Sciatic nerve (tissue), 2 donors: ENCODE measurements at places on chromosomes 7 and 10.

DNA sequence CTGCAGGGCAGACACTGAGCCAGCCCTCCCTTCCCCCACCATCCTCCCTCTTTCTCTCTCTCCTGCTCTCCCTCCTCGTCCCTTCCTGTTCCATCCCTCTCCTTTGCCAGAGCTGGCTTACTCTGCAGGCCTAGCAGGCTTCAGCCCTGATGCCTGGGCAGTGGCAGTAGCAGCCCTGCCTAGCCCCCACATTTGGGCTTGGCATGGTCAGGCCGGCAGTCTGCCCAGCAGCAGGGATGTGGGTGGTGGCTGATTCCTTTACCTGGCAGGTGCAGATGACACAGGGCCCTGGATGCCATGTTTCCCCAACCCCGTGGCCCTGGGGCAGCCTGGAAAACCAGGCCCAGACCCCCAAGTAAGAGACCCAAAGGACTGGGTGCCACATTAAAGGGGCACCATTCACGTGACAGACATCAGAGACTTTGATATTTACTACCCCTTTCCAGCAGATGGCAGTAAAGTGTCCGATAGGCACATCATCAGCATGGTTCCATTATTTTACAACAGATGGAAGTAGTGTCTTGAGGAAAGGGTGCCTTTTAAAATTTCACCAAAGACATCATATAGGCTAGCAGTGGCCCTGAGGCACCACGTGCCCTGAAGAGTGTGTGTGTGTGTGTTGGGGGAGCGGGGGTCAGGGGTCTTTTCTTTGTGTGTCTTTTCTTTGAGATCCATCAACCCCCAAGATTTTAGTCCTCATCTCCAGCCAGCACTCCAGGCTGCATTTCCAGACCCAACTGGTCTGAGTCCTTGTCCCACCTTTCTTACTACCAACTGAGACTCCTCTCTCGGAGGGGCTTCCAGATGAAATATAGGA lies 5.9 kb downstream of the KCP start:
- peak; percentile 35 for DNase-seq

- no peak for DNase-seq
These were observed 32.5 kb upstream of the EIF4H start for GRCh38 chr7:74141705-74142104.

DNA sequence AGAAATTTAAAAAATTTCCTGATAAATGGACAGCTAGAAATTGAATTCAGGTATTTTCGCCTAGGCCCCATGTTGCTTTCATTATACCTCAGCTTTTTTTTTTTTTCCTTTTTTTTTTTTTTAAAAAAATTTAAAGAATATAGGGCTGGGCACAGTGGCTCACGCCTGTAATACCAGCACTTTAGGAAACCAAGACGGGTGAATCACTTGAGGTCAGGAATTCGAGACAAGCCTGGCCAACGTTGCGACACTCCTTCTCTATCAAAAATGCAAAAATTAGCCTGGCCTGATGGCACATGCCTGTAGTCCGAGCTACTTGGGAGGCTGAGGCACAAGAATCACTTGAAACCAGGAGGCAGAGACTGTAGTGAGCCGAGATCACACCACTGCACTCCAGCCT lies 334.0 kb downstream of the SORCS1 start:
- DNase-seq = no peak

- DNase-seq = no peak
These were observed 135.5 kb downstream of the BICC1 start for GRCh38 chr10:58648131-58648530.

GRCh38 chr10:95578619-95579018 lies 17.4 kb upstream of the SORBS1 start:
- no peak for DNase-seq

DNA sequence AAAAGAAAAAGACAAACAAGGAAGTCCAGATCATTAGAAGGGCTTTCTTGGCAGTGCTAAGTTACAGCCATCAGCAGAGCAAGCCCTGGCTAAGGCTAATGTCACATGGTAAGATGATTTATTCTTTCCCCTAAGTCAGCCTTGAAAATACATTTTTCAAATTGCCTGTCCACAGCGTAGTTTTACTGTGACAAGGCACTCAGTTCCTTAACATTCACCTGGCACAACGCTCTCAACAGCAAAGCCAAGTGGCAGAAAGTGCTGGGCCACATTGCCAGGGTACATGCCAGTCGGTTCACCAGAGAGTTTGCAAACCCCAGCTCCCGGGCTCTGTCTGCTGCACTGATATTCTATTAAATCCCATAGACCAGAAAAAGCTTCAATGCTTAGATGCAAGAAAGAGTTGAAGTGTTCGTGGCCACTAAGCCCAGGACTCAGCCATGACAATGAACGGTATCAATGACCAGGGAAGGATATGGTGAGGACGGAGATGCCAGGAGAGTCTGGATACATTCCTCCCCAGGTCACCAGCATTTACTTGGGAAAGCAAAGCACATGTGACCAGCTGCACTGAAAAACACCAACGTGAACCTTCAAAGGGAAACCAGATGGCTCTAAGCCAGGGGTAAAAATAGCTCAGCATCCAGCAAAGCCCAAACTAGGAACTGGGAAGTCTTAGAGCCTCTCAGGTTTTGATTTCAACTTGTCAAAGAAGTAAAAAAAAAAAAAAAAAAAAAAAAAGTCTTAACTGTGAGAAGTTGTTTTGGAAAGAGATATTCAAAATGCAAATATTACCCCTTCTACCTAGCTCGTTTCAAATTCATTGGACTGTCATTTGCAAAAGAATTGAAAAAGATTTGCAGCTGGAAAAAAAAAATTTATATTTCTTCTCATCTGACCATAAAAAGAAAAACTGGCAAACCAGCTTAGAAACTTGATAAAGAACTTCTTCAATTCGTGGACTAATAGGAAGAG lies 23.9 kb upstream of the MPP7 start:
- DNase-seq = no peak

DNA sequence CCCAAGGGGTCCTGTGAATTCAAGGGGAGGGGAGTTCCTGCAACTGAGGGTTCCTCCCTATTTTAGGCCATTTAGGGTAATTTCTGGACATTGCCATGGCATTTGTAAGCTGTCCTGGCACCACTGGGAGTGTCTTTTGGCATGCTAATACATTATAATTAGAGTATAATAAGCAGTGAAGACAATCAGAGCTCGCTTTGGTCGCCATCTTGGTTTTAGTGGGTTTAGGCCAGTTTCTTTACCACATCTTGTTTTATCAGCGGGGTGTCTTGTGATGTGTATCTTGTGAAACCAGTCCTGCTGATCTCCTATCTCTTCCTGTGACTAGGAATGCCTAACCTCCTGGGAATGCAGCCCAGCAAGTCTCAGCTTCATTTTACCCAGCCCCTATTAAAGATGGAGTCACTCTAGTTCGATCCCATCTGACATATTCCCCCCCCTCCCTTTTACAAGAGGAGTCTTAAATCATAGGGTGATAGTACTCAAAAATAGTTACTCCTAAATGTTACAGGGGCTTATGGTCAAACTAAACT lies 43.2 kb downstream of the SVOPL start:
- no peak for DNase-seq

DNA sequence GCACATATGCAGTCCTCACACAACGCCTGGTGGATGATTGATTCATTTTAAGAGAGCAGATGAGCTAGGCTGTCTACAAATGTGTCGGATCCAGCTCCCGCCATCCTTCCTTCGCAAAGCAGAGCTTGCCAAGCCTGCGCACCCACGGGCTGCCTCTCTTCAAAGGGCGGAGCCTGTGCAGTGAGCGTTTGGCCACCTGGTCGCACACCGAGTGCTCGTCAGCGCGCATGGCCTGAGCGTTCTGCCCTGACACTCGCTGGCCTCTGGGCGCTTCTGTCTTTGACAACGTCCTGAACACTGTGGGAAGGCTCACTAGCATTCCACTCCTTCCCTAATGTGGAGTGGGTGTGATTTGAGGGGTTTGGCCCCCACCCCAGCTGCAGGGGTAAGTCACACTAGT lies 47.1 kb upstream of the TMEM72 start:
- no peak for DNase-seq

DNA sequence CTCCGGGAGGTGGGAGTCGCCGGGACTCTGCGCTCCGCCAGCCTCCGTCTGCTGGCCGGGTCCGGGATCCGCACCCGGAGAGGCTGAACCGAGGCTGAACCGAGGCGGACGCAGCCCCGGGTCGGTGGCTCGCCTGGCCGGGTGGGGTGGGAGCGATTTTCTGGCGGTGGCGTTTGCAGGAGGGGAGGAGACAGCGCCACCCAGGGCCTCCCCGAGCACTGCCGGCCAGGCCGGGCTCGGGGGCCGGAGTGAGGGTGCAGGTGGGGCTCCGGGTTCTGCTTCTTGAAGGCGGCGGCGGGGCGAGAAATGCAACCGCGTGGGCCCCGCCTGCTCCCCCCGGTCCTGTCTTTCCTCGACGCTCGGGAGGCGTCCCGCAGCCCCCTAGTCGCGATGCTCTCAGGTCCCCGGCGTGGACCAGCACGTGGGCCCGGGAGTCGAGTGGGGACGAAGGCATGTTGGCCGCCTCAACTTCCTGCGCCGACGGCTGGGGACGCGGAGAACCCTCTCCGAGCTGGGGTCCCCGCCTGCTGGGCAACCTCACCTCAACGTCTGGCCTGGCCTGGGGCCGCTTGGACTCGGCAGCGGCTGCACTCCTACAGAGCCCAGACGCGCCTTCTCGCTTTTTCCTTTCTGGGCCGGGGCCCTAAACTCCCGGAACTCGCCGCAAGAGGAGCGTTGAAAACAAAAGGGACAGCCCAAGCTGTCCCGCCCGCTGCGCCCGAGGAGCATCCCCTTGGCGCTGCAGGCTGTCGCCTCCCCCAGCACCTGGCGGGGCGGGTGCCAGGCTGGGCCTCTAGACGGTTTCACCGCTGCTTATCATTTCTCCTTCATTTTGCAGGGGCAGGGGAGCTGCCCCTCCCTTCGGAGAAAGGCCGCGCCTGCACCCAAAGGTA lies 25.2 kb upstream of the VAX1 start:
- no peak for DNase-seq

DNA sequence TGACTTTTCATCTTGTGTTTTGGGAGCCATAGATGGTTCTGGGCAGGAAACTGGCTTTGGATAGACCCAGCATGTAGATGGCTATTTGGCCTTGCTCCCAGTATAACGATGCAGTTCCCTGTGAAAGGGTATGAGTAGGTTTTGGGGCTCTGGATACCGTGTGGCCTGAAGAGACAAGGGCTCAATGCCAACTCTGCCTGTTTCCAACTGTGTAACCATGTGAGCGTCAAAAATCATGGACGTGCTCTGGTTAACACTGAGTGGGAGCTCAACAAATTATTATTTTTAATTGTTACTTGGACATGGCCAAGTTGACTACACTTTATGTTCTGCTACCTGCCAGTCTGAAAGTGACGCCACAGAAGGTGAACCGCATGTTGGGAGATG lies 41.8 kb downstream of the EGFR start:
- DNase-seq = no peak

- DNase-seq = no peak
These were observed 313.4 kb upstream of the SEMA3C start for GRCh38 chr7:81232084-81232799.

DNA sequence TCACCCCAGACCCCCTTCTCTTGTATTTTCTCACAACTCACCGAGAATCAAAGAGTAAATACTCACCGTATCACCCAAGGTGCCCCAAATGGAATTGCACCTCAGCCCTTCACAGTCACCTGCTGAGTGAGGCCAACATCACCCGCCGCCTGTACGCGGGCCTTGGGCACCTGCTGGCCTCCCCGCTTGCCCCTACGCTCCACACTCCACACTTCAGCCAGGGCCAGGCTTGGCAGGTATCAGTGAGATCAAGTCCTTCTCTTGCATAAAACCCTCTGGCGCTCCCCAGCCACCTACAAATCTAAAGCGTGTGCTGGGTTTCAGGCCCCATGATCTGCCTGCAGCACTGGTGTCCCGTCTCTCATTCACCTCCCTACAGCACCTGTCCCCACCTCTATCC lies 300.6 kb downstream of the GFRA1 start:
- no peak for DNase-seq

DNA sequence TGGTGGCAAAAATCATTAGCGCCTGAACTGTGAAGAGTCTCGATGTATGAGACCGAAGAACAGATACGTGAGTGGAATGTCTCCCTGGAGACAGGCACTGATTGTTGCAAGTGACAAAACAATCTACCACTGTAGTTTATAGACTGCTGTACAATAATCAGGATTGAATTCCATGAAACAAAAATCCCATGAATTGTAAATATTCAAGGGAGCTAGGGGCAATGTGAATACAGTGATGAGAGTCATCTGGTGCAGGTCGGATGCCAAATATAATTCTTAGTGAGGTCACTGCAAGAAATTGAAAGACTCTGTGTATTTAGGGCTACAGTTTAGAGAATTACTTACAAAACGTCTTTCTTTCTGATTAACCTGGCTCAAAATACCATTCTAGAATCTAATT lies 594.4 kb upstream of the VSTM2A start:
- no peak for DNase-seq

- DNase-seq = no peak
These were observed 141.6 kb downstream of the DGKB start for GRCh38 chr7:14760730-14761478.

DNA sequence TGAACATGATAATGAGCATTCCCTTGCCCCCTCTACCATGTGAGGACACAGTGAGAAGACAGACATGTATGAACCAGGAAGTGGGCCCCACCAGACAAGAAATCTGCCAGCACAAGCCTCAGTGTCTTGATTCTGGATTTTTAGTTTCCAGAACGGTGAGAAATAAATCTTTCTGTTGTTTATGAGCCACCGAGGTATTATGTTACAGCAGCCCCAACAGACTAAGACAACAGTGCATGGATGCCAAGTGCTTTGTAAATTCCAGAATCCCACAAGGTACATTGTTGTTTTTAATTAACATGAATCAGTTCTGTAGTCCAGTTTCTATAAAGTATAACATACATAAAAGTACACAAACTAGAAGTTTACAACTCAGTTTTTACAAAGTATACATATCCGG lies 162.2 kb downstream of the ARHGAP21 start:
- no peak for DNase-seq

GRCh38 chr10:20919481-20919880 lies 22.4 kb upstream of the NEBL start:
- no peak for DNase-seq

GRCh38 chr10:130378556-130379400 lies 242.6 kb downstream of the GLRX3 start:
- no peak for DNase-seq

- DNase-seq = no peak
These were observed 81.8 kb downstream of the PAX2 start for GRCh38 chr10:100826983-100827818.

DNA sequence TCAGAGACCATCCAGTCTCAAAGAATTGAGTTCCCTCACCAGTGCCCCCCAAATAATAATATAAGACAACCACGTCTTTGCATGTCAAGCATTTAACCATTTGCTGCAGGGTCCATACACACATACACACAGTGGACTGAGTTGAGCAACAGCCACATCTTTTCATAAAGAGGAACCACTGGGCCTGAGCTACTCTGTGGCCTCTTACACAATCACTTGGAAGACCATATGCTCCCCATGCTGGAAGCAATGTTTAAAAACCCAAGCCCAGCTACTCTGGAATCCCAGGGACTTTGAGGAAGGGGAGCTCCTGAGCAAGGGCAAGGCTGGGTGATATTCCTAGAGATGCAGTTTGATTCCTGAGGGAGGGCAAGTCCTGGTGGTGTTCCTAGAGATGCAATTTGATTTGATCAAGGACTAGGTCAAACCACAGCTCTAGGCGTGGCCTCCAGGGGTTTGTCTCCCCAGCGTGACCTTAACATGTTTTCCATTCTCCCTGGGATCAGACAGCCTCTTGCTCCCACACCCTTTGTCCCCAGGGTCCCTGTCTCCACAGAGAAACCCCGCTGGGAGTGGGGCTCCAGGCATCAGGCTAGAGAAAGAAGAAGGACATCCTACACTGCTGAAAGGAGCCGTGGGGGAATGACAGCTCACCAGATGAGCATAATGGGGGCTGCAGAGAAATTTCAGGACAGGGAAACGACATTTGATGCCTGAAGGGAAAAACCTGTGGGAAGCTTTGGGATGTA lies 376.2 kb upstream of the MGMT start:
- no peak for DNase-seq

GRCh38 chr7:84144935-84145334 lies 49.7 kb downstream of the SEMA3A start:
- no peak for DNase-seq
